ENCODE measurements at places on chromosomes 11 and 22.

- no peak for DNase-seq
These were observed 1.2 kb upstream of the MICALL1 start for GRCh38 chr22:37904572-37905533.

DNA sequence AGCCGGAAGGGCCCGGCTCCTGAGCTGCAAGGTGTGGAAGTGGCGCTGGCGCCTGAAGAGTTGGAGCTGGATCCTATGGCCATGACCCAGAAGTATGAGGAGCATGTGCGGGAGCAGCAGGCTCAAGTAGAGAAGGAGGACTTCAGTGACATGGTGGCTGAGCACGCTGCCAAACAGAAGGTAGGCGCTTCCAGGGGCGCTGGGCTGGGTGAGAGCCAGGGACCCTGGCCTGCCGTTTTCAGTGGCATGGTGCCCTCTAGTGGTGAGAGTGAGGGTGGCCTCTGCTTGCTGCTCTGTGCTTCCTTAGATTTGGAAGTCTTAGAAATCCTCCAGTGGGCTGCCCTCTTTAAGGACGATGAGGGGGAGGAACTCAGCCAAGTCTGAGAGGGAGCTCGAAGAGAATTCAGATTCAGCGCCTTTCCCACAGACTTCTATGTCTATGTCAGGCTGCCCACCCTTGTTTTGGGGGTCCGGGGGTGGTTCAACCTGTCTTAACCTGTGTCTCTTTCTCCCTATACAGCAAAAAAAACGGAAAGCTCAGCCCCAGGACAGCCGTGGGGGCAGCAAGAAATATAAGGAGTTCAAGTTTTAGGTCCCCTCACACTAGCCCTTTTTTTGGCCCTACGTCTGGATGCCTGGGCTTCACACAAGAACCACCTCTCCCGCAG, 1.8 kb upstream of the PACS1 start:
- peak; percentile 70 for DNase-seq

- DNase-seq: no peak
These were observed 21.8 kb upstream of the YWHAH start for GRCh38 chr22:31922534-31922933.

DNA sequence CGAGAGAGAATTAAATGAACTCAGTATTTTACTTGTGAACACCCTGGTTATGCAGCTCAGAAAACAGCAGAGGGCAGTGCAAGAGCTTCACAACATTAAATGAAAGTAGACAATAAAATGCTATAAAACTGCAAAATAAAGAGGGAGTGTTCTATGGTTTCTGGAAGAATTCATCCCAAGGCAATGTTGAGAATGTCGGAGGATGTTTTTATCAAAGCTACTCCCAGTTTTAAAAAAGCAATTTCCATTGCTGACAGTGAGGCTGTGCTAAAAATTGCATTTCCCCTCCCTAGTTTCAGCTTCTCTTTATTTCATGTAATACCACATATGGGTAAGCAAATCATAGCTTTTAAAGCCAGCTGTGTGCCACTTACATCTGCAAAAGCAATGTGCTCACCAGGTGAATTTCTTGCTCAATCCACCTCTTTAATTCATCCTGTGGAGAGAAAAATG, 296.8 kb downstream of the RAB38 start:
- DNase-seq: no peak

DNA sequence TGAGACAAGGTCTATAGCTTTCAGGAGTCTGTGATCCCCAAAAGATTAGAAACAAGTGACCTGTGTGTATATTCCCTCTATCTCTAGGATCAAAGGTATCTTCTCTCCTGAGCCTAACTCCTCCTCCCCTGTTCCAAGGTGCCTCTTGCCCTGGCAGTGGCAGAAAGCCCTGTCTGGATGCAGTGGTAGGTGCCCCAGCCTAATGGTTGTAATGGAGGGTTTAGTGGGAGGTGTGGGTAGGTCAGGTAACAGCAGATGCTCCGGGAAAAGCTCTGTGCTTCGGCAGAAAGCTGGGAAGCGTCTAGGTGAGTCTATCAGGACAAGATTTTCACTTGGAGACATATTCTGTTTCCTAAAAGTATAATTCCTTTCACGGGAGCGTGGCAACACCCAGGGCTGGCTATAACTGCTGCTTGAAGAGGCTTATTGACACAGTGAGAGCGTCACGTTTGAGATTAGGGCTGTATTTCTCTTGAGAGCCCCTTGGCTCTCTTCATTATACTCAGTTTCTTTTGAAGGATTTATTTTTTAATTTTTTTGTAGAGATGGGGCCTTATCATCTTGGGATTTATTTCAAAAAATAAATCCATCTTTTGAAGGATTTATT, 49.5 kb downstream of the PRR5L start:
- no peak for DNase-seq

GRCh38 chr11:85626496-85626895, 648 bp downstream of the DLG2 start:
- no peak for DNase-seq

- no peak for DNase-seq
These were observed 3.1 kb upstream of the ARHGEF12 start for GRCh38 chr11:120332822-120333716.

- no peak for DNase-seq
These were observed 24.3 kb downstream of the EMSY start for GRCh38 chr11:76469141-76469540.

DNA sequence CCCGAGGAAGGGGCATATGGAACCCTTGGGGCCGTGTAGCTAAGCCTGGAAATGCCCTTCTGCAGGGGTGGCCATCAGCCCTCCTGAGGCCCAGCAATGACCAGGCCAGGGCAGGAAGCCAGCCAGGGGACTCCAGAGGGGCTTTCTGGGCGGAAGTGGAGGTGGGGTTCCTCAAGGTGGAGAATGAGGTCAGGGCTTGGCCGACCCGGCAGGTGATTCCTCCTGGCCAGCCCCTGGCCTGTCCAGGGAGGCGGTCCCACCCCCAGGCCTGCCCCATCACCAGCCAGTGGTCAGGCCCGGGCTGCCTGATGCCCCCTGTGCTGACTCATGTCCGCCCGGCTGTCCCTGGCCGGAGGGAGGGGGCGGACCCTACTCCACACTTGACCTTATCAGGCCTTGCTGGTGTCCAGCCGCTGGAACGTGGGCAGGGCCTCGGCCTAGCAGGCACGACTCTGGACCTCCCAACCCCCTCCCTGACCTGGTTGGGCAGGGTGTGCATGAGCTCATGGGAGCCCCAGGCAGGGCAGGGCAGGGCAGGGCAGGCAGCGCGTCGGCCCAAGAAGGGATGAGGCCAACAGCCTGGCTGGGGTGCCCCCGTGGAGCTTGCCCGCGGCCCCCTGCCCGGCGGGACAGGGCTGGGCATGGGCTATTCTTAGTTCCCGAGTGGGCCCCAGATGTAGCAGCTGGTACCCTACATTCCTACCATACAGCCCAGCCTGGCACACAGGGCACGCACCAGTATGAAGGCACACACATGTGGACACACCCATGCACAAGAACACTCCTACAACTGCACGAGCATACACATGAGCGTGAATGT, 35.9 kb downstream of the RPL3 start:
- DNase-seq: no peak

- DNase-seq: no peak
These were observed 57.4 kb upstream of the SHISAL1 start for GRCh38 chr22:44369916-44370801.

- DNase-seq: no peak
These were observed 92.6 kb downstream of the ENTHD1 start for GRCh38 chr22:39800790-39801520.

DNA sequence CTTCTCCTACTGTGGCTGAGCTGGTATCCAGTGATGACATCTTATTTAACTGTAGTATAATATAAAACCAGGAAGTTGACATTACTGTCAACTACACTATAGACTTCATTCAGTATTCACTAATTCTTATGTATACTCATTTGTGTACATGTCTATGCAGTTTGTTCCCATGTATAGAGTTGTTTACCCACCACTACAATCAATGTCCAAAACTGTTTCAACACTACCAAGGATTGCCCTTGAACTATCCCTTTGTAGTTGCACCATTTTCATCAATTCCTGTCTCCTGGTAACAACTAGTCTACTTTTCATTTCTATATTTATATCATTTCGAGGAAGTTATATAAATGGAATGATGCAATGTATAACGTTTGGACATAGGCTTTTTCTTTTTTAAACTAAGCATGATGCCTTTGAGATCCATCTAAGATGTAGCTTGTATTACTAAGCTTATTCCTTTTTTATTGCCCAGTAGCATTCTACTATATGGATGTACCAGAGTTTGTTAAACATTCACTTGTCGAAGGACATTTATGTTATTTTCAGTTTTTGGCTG, 39.2 kb downstream of the TMEM135 start:
- no peak for DNase-seq

DNA sequence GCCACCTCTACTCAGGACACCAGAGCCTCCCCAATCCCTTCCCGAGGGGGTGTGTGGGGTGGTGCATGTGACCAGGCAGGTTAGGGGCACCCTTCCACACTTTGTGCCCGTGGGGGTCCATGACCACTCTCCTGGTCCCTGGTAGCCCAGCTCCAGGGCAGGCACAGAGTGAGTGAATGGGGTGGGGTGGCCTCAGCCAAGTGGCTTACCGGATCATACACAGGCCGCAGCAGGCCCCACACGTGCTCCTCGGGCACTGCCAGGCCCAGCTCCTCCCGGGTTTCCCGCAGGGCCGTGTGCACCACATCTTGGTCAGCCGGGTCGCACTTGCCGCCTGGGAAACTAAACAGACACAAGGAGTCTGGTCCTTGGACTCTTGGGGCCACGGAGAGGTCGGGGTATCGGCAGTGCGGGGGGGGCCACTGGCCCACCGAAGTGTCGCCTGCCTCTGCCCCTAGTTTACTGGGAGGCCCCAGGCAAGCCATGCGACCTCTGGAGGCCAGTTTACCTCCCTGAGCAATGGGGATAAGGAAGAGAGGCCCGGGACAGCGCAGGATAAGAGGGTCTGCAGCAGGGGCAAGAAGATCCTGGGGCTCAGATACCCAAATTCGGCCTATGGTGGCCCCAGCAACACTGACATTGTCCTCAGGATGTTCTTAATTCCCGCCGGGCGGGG, 889 bp downstream of the NUDT8 start:
- DNase-seq: no peak

GRCh38 chr11:82462608-82463242, 270.9 kb downstream of the FAM181B start:
- DNase-seq: no peak

DNA sequence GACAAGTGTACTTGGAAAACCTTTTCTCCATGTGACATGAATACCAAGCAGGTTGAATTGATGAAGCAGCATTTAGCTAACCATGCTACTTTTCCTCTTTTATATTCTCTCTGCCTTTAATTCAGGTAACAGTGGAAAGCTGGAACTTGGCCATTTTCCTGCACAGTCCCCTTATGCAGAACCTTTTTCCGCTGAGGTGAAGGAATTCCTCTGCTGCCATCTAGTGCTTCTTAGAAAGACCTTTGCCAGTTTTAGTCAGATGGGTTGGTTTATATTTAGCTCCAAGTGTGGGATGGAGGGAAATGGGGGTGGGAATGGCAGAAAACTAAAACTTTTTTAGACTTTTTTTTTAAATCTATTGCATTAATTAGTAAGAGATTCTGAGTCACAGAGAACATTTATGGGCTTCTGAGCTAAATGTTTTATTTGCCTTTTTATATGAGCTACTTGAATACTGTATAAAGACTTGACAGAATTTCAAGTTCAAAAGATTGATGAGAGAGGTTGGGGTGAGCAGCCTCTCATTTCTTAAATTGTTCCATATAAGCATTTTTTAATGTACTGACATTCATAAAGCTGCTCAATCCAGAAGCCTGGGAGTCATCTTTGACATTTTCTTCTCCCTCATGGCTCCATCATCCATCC, 153.9 kb upstream of the ZC3H12C start:
- DNase-seq: no peak

- no peak for DNase-seq
These were observed 26.9 kb downstream of the ARFGAP2 start for GRCh38 chr11:47149782-47150181.

DNA sequence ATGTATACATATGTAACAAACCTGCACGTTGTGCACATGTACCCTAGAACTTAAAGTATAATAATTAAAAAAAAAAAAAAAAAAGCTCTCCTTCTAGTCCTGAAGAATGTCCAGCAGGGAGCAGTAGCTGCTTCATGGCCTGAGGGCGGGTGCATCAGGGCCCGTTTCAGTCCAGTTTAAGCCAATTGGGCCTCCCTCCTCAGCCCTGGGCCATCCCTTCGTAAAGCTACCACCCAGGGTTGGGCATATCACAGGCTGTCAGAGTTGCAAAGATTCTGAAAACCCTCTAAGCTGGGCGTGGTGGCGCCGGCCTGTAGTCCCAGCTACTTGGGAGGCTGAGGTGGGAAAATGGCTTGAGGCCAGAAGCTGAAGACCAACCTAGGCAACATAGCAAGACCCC, 5.4 kb downstream of the TMPRSS13 start:
- no peak for DNase-seq

GRCh38 chr22:40855979-40856512, 393 bp downstream of the ST13 start:
- DNase-seq: no peak
